ENCODE measurements at places on chromosomes 2 and 18.

GRCh38 chr2:197148401-197148800 is 162.2 kb downstream of the ANKRD44 start:
- no peak for DNase-seq

GRCh38 chr2:60548845-60549237 is 4.6 kb downstream of the BCL11A start:
- DNase-seq, result no peak

DNA sequence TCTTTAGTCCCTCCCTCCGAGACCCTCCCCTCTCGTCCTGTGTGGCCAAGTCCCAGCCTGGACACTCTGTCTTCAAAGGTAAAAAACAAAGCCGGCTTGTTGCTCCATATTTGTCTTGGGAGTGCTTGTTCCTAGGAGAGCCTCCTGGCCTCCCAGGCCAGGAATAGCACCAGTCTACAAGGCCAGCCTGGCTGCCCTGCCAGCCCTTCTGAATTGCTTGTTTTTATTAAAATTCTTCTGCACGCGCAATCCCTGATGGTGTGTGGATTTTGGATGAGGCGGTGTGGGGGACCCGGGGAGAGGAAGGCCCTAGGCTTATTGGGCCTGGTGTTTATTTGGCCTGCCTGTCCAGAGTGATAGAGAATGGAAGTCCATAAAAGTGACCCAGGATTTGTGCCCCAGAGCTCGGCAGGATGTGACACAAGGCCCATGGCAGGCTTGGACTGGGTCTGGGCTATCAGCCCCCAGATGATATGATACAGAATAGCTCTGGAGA is 297.3 kb downstream of the CYP26B1 start:
- no peak for DNase-seq

- peak; percentile 49 for DNase-seq
Measured at GRCh38 chr2:177724398-177725287, 332.1 kb downstream of the AGPS start.

DNA sequence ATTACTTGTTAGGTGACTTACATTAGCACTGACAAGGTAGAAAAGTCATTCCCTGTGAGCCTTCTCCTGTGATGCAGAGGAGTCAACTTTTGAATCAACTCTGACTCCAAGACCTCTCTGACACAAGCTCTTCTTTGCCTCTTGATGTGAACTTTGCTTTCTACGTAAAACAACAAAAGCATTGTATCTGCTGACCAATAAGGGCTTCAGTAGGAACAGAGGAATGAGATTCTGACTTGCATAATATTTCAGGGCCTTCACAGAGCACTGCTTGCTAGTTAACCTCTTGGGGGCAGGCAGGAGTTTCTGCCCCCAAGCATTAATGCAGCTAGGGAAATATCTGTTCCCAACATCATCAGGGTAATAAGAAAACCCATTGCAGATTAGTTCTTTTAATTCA is 791.5 kb downstream of the BCL11A start:
- DNase-seq, result no peak

DNA sequence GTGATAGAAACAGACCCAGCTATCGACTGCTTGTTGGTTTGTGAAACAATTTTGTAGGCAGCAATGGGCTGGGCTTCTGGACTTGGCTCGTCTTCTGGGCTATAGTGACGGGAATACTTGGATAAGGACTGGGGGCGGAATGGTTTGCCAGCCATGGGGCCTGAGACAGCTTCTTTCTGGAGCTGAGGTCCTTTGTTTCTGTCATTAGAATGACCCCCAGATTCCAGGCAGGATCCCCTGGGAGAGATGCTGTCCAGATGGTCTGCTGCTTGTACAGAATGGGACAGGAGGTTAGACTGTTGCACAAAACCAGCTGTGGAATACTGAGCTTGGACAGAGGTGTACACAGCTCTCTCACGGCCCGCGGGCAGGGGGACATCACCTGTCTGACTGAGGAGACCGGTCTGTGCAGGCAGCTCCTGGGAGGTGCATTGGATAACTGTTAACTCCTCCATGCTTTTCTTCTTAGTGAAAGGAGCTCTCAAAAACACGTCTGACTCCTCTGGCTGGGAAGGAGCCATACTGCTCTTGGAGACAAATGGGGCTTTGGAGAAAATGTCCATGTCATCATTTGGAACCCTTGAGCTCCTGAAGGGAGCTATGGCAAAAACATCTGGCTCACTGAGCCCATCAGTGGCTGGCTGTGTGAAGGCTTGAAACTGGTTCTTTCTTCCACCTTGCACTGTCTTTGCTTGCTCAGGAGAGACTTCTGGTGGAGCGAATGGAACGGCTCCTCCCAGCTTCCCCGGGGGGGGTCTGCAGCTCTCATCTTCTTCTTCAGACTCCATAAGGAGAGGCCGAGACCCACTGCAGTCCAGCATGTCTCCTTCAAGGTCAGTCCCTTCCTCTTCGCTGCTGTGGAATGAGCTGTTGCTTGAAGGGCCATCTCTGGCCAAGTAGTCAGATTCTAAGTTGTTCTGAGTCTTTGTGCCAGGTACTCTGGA is 28.6 kb upstream of the NFU1 start:
- DNase-seq, result no peak

- DNase-seq, result no peak
Measured at GRCh38 chr2:46695283-46695682, 215.9 kb downstream of the TMEM247 start.

DNA sequence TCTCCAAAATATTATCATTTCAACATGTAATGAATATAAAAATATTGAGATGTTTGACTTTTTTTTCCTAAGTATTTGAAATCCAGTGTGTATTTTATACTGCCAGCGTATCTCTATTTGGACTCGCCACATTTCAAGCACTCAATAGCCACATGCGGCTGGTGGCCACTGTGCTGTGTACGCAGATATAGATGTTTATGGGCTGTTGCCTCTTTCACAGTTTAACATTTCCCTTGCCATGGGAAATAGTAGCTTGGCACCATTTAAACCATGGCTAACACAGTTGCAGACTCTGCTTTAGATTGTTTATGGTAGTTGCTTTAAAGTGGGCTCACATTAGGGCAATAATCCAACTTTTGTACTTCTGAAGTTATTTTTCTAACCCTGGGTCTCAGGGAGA is 136.6 kb upstream of the ITGB6 start:
- no peak for DNase-seq

GRCh38 chr18:79770826-79771225 is 26.9 kb upstream of the KCNG2 start:
- DNase-seq, result no peak

- peak; percentile 90 for DNase-seq
Measured at GRCh38 chr2:195659982-195660890, 3.2 kb downstream of the SLC39A10 start.

DNA sequence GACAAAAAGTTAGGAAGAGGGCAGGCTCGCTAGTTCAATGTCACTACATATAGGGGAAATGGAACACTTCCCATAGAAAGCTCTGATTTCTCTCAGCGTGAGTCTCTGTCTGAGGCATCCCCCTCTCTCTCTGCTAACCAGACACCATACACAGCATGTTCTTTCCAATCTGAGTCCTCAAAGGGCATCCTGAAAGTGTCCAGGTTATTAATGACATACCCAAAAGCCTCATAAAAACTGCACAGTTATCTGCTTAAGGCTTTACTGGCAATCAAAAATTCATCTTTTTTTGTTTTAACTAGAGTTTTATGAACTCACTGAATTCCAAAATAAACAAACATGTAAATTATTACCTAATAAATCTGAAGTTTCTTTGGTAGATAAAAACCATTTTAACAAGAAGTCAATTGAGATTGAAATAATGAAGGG is 137.4 kb downstream of the AFF3 start:
- no peak for DNase-seq

- no peak for DNase-seq
Measured at GRCh38 chr18:43893001-43893637, 615.8 kb upstream of the SYT4 start.

Data from CD4-positive, alpha-beta T cell treated with Interleukin-17A for 4 hours (primary cell).